Activated naive CD4-positive, alpha-beta T cell treated with anti-CD3 and anti-CD28 coated beads, Interleukin-2, amount 50 U/mL, for 16 hours (primary cell): ENCODE measurements at places on chromosomes 1 and 21.

DNA sequence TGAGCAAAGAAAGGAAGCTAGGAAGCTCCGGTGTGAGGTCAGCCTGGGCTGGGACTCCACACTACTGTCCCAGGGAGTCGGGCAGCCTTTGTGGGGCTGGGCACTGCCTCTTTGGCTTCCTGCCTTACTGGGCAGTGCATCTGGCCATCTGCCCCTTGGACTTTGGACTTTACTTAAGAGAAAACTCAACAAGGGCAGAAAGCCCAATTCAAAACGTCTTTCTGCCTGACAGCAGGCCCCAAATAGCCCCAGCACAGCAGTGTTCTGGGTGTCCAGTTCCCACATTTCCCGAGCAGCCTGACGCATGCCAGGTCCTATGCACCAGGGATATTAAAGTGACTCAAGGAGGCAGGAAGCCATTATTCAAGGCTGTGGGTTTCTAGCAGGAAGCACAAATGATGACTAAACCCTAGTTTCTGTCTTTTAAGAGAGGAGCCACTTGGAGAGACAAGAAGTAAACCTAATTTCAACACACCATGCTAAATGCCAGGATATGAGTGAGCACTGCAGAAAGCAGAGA, 37.9 kb upstream of the EDEM3 start:
- no peak for DNase-seq

GRCh38 chr1:53893999-53894636, at the start of gene DIO1:
Gene DIO1 (plus strand): TSS chr1:53894187. CDS start chr1:53894211, 24 bp downstream.
- DNase-seq: no peak

- DNase-seq: no peak
Measured at GRCh38 chr1:160095382-160096105, 2.9 kb downstream of the IGSF8 start.

DNA sequence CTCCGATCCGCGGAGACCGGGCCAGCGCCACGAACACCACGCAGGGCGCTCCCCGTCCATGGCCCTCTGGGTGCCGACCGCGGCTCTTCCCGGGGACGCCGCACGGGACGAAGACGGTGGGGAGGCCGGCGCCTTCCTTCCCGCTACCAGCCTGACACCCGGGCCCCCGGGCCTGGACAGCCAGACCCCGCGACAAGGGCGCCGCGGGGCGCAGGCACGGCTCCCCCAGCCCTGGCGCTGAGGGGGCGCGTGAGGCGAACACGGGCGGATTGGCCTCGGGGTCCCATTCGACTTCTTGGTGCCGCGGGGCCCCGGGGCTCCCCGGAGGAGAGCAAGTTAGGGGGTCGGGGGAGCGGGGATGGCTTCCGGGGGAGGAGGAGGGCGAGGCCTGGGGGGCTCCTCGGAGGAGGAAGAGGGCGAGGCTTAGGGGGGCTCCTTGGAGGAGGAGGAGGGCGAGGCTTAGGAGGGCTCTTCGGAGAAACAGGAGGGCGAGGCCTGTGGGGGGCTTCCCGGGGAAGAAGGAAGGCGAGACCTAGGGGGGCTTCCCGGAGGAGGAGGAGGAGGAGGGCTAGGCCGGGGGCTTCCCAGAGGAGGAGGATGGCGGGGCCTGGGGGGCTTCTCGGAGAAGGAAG, 537 bp upstream of the KLHL17 start:
- DNase-seq: no peak

DNA sequence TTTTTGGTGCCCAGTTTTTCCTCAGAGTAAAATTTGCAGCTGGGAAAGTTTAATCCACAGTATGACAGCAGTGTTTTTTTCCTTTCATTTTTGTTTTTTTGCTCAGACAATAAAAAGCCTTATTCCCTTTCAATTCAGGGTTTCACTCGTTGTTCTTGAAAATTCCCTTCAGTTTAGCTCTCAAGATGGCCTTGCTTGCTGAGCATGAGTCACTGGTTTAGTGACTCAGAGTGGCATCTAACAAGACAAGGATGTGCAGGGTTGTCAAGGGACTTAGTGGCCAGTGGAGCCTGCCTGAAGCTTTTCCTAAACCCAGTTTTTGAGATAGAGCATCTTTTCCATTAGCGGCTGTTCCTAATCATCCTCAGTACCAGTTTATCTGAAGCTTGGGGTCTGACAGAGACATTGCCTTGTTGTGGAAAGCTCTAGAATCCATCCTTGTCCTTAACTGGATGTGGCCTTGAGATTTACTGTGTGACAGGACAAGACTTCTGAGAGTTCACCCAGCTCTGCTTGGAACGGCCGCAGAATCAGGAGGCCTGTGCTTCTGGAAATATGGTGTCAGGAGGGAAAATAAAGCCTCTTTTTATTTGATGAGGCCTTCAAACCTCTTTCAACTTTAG, 48.4 kb upstream of the DNAJC6 start:
- DNase-seq: no peak

DNA sequence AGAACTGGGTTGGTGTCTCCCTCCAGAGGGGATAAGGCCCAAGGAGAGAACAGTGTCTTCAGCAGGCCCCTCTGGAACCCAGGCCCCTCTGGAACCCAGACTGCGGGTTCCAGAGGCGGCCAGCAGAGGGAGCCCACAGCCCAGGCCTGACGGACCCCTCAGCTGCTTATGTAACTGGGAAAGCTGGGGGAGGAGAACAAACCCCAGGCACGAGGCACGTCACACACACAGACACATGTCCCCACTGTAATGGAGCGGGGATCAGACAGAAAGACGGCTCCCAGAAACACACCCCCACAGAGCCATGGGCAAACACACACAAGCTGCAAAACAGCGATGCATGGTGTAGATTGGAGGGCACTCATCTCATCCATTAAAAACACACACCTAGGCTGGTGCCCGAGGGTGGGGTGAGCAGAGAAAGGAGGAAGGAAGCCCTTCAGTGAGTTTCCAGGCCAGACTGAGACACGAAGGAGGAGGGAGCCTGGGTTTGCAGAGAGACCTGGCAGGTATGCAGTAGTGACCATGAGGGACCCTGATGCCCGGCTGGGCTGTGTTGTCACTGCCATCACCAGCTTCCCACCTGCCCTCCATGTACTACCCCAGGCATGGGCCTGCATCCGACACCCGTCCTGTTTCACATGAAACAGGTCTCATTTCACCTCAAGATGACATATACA, 2.8 kb upstream of the IGSF8 start:
- DNase-seq: peak; percentile 79

DNA sequence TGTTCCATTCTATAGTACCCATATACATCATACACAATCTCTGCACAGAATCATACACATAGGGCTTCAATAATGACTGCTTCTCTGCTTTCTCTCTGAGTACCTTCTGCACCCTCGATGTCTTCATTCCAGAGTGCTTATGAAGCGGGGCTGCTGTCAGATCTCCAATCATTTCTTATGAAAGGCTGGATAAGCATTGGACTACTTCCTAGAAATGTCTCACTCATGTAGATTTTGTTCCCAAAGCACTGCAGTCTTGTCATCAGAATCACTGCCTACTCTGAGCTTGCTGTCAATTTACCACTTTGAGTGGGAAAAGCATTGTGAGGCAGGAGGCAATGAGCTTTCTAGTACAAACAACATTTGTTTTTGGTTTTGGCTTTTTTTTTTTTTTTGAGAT, 179.0 kb downstream of the SLC35F3 start:
- no peak for DNase-seq

- no peak for DNase-seq
Measured at GRCh38 chr1:246170574-246171261, 336.4 kb downstream of the SMYD3 start.

- DNase-seq: no peak
Measured at GRCh38 chr1:48495166-48495565, 23.2 kb upstream of the SPATA6 start.

DNA sequence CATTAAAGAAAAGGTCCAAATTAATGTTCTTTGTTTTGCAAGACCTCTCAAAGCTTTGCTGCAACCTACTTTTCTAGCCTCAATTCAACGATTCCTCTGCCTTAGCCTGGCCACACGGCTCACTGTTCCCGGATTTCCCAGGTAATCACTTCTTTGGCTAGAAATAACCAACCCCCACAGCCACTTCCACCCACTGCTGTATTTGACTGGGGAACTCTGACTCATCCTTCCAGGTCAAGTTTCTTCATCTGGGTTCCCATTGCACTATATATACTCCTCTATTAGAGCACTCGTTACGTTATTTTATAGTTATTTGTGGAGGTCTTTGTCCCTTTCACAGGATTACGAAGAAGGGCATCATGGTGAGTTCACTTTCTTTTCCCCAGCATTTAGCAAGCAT, 185.9 kb downstream of the CACNA1E start:
- no peak for DNase-seq
